Caco-2 (cell line): ENCODE measurements at places on chromosomes 3 and 15. TPM values are rescaled to one million over a fixed set of nuclear protein-coding genes. Genes with fewer than 3 reads are reported as not detected.

GRCh38 chr3:58009026-58009748, 965 bp downstream of the FLNB start:
- H3K4me1 ChIP-seq = peaks cover 64% of the 10 kb centered on the region
- H3K36me3 ChIP-seq = peaks cover 2% of the 10 kb centered on the region; the same call in 1 of the 2 replicates
- H3K27me3 ChIP-seq = no peaks in the 10 kb centered on the region
- H3K4me3 ChIP-seq = peak overlapping the region; percentile 100
- H3K27ac ChIP-seq = peak overlapping the region; percentile 63

DNA sequence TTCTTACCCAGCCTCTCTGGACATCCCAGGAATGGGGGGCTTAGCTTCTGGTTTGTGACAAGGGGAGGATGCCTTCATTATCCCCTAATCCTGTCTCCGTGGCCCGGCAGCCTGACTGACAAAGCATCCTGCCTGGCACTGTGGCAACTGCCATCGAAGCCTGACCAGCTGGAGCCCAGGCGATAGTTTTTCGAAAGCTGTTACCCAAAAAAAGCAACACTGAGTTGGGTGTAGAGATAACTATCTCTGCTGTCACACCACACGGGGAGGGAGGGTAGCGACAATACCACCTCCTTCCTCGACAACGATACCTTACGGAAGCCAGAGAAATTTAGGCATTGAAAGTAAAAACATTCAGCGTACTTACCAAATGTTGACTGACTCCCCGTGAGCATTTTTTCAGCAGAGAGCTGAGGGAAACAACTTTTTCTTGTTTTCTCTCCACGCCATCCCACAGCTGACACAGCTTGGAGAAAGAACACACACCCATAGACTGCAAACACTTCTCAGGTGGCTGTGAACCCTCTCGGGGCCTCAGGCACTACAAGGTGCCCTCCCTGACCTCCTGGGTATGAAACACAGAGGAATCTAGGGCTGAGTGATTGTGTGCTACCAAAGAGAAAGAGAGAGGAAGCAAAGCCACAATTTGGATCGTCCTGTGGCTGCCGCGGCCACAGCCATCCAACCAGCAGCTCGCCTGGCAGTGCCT, 361.9 kb upstream of the ICE2 start:
- no peak overlapping the region for H3K4me3 ChIP-seq
- no peaks in the 10 kb centered on the region for H3K27me3 ChIP-seq
- DNase-seq = no peak
- H3K27ac ChIP-seq = no peak overlapping the region
- H3K36me3 ChIP-seq = no peaks in the 10 kb centered on the region

- H3K36me3 ChIP-seq = no peaks in the 10 kb centered on the region; the same call in 1 of the 2 replicates
- DNase-seq = peak; percentile 43
- peaks cover 62% of the 10 kb centered on the region for H3K4me1 ChIP-seq
Measured at GRCh38 chr3:100024520-100025303, 89.6 kb downstream of the FILIP1L start.

DNA sequence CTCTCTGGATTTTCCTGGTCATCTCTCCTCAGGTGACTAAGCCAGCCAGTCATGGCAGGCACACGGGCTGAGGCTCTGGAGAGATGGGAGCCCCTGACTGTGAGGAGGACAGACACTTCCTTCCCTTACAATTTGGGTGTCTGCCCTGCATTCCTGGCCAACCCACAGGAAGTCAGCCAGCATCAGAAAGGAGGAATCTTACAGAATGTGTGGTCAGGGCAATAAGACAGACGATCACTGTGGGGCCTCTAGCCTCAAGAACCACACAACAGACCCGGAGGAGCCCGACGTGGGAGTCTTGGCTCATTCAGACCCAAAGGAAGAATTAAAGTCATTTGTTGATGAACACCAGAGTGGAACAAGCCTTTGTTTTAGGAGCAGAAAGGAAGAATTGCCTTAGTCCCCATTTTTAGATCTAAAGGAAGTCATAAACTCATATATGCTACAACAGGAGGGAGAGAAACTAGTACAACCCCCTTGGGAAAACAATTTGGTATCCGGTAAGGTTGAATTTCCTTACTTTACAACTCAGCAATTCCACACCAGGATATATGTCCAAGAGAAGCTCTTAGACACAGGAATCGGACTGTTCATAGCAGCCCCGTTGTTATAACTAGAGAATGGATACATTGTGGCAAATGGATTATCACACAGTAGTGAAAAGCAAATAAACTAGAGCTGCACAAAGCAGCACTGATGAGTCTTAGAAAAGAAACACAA, 62.2 kb downstream of the ABTB1 start:
- H3K4me3 ChIP-seq = no peak overlapping the region
- no peaks in the 10 kb centered on the region for H3K36me3 ChIP-seq
- no peaks in the 10 kb centered on the region for H3K27me3 ChIP-seq
- no peak overlapping the region for H3K27ac ChIP-seq

- no peak overlapping the region for H3K27ac ChIP-seq
- no peak overlapping the region for H3K4me3 ChIP-seq
- DNase-seq = no peak
- no peaks in the 10 kb centered on the region for H3K36me3 ChIP-seq
- no peaks in the 10 kb centered on the region for H3K4me1 ChIP-seq
Measured at GRCh38 chr3:127914584-127914983, 448 bp upstream of the KBTBD12 start.

Gene TATDN2
- total RNA-seq = 29.3 and 32.1 TPM in 2 replicates

DNA sequence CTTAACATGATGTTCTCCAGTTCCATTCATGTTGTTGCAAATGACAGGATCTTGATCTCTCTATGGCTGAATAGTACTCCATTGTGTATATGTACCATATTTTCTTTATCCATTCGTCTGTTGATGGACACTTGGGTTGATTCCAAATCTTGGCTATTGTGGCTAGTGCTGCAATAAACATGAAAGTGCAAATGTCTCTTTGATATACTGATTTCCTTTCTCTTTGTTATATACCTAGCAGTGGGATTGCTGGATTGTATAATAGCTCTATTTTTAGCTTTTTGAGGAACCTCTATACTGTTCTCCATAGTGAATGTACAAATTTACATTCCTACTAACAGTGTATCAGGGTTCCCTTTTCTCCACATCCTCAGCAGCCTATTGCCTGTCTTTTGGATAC, 5.9 kb upstream of the RBP2 start:
- H3K4me1 ChIP-seq = peaks cover 15% of the 10 kb centered on the region
- H3K27ac ChIP-seq = no peak overlapping the region
- no peak for DNase-seq

Gene LSAMP
- total RNA-seq = not detected in 2 replicates

GRCh38 chr3:171462224-171462623, 2.0 kb upstream of the TNIK start:
- no peak for DNase-seq
- H3K4me1 ChIP-seq = peaks cover 43% of the 10 kb centered on the region
- no peak overlapping the region for H3K27ac ChIP-seq

DNA sequence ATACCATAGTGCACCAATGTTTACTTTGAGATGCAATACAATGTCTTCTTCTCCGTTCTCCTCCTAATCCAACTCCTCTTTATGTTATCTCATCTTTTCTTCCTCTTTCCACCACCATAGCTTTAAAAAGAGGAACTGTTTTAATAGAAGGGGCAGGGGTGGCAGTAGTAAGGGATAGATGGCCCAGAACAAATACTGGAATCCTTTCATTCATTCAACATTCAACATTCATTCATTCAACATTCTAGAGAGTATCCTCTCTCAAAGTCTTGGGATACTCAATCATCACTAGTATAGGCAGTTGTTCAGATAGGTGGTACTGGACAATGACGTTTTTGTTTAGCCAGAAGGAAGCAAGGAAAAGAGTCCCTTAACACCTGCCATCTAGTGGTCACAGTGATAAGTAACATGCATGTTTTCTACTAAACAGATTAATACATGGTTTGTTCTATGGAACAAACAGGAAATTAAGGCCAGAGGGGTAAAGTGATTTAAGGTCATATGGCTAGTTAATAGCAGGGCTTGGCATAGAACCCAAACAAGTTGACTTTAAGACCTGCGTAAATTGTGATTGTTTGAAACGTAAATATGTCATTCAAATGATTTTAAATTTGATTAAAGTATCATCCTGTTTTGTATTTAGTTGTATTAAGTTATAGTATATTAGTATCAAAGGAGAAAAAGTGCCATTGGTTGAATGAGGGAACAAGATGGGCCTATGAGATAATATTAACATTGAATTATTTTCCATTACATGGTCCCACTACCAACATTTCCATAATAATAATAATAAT, 26.9 kb upstream of the EHHADH start:
- no peak for DNase-seq
- no peak overlapping the region for H3K27ac ChIP-seq
- H3K36me3 ChIP-seq = no peaks in the 10 kb centered on the region
- no peak overlapping the region for H3K4me3 ChIP-seq
